SJSA1 (cell line): ENCODE measurements at places on chromosomes 2 and 18. TPM values are rescaled to one million over a fixed set of nuclear protein-coding genes. Genes with fewer than 3 reads are reported as not detected.

The MALL gene
- not detected in 2 replicates for total RNA-seq

The AQP12A gene
- not detected in 2 replicates for total RNA-seq

DNA sequence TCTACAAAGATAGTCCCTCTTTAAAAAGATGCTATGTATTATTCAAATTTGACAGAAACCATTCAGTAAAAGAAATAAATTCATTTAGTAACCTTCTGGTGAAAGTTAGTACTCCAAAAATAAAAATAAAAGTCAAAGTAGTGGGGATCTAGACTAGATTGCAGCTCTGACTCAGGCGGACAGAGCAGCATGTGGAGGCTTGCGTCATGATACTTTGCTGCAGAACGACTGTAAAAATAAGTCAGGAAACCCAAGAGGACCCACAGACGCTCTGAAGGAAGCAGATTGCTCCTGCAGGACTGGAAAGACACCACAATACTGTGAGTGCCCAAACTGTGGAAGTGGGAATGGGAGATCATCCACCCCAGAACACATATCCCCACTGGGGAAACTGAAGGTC is 301.9 kb downstream of the RIT2 start:
- no peak for DNase-seq
- no peak overlapping the region for H3K4me3 ChIP-seq
- no peaks in the 10 kb centered on the region for H3K4me1 ChIP-seq
- peaks cover 4% of the 10 kb centered on the region; the same call in 1 of the 2 replicates for H3K27me3 ChIP-seq
- H3K27ac ChIP-seq, result no peak overlapping the region

DNA sequence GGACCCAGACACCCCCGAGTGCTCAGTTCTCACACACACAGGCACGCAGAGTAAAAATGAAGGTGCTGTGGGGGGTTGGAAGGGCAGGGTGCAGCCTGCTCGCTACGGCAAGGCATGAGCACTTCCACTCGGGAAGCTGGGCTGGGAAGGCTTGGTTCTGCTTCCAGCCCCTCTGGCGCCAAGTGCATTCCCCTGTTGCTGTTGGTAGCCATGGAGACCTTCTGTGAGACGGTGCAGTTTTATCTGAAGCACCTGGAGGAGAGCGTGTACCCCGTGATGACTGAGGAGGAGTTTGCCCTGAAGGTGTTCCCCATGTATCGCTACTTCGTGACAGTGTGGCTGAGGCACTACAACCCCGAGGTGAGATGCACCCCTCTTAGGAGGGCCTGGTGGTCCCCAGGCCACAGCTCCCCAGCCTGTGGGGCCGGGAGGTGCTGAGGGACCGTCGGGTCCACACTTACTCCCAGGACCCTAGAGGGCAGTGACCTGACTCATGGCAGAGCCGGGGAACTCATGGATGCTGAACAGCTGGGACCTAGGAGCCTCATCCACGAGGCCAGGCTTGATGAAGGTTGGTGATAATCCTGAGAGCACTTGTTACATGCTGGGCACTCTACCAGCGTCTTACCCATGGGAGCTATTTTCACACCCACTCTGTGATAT is 15.5 kb downstream of the MROH2A start:
- no peak overlapping the region for H3K4me3 ChIP-seq
- no peaks in the 10 kb centered on the region for H3K27me3 ChIP-seq
- no peaks in the 10 kb centered on the region for H3K36me3 ChIP-seq
- DNase-seq, result no peak
- H3K4me1 ChIP-seq, result no peaks in the 10 kb centered on the region
- H3K27ac ChIP-seq, result no peak overlapping the region

DNA sequence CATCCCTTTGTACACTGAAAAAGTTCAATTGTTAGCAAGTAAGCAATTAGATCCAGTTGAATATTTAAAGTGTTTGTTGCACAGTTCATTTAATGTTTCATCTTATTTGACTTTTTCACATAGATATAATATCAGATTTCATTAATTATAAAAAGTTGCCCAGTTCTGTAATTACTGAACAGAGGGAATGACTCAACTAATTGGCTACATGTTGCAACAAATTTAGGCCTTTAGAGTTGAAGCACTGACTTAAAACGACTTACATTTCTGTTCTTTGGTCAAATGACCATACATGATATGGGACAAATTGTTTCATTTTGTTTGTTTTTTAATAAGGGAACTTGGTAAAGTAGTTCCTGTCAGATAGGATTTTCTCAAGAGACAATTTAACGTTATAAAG is 68.5 kb upstream of the FAM117B start:
- no peaks in the 10 kb centered on the region for H3K27me3 ChIP-seq
- no peak for DNase-seq
- H3K27ac ChIP-seq, result no peak overlapping the region
- H3K36me3 ChIP-seq, result 0 out of 2 replicates have a peak, but pooled peaks cover 4% of the 10 kb centered on the region
- no peaks in the 10 kb centered on the region for H3K4me1 ChIP-seq
- H3K4me3 ChIP-seq, result no peak overlapping the region

DNA sequence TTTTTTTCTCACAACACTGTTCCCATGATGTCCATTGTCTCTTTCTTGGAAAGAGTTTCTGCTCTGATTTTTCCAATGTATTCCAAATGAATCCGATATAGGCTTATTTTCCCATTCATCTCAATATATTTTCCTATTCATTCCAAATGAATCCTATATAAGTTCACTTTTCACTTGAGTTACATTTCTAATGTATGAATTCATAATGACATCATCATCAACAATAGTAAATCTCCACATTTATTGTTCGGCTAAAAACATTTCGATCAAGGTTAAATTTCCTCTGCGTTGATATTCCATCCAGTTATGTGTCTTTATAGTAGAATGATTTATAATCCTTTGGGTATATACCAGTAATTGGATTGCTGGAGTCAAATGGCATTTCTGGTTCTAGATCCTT is 76.7 kb upstream of the SLC8A1 start:
- H3K27me3 ChIP-seq, result no peaks in the 10 kb centered on the region
- no peak overlapping the region for H3K27ac ChIP-seq
- H3K4me1 ChIP-seq, result no peaks in the 10 kb centered on the region
- no peak for DNase-seq
- no peaks in the 10 kb centered on the region for H3K36me3 ChIP-seq

DNA sequence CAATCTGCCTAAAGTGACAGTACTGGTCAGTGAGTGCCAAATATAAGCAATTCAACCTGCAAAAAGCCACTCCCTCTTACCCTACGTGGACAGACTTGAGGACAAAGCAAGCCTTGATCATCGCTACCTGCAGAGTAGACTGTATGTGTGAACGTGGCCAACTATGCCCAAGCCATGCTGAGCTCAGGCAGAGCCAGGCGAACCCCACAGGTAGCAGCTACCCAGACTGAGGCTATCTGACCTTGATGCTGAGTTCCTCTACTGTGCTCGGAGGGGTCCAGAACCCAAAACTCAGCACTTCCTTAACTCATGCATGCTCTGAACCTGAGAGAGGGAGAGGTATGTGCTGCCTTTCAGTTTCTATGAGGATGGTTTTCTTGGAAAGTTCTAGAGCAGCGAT is 63.5 kb upstream of the TMEM200C start:
- H3K4me1 ChIP-seq, result peaks cover 37% of the 10 kb centered on the region
- no peaks in the 10 kb centered on the region for H3K27me3 ChIP-seq
- no peak for DNase-seq

DNA sequence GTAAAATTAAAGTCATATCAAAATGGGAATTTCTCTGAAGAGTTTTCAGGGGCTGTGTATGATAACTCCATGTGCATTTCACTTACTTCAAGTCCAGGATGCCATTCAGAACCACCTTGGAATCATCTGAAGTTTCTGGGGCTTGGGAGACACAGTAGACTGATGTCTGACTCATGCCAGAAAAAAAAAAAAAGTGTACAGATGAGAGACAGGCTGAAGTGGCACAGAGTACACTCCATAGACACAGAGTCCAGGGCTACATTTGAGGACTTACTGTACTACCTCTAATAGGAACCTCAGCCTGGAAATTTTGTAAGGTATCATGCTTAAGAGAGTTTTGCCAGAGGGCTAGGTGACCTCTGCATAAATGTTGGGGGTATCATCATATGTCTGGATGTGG is 92.0 kb downstream of the SS18 start:
- no peaks in the 10 kb centered on the region; the same call in 1 of the 2 replicates for H3K27me3 ChIP-seq
- DNase-seq, result no peak
- no peak overlapping the region for H3K4me3 ChIP-seq
- no peaks in the 10 kb centered on the region for H3K36me3 ChIP-seq

DNA sequence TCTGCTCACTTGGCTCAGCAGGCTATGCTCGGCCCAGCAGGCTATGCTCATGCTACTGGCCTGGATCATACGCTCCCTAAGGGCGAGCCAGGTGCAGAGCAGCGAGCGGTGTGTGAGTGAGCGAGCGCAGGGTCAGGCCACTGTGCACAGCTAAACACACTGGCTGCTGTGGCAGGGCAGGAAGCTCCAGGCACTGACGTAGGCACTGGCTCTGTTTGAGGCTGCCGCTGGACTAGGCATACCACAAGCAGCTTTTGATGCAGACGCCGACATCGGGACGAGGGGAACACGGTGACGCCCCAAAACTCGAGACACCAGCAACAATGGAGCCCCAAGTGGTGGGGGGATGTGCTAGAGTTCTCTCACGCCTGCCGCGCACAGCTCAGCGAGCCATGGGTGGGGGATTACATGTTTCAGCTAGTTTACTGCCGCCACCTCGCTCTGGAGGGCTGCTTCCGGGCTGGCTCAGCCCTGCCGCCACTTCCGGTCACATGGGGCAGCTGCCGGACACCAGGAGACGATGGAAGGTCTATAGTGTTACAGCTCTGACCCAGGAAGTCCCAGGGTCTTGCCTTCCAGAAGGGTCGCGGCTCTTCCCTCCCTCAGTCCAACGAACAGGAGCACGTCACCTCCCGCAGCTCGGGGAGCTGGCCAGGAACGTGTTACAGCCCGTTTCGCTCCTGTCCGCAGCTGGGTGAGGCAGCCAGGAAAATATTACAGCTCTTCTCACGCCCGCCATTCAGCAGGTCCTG is 1176.9 kb upstream of the LRRTM1 start:
- no peak overlapping the region for H3K27ac ChIP-seq
- DNase-seq, result no peak
- H3K4me3 ChIP-seq, result no peak overlapping the region
- no peaks in the 10 kb centered on the region for H3K27me3 ChIP-seq
- H3K36me3 ChIP-seq, result no peaks in the 10 kb centered on the region
- no peaks in the 10 kb centered on the region for H3K4me1 ChIP-seq

- H3K36me3 ChIP-seq, result peaks cover 11% of the 10 kb centered on the region
- H3K4me1 ChIP-seq, result peaks cover 14% of the 10 kb centered on the region
- no peak for DNase-seq
- no peaks in the 10 kb centered on the region for H3K27me3 ChIP-seq
Observed at GRCh38 chr2:197079414-197079813, 152.9 kb upstream of the PGAP1 start.

DNA sequence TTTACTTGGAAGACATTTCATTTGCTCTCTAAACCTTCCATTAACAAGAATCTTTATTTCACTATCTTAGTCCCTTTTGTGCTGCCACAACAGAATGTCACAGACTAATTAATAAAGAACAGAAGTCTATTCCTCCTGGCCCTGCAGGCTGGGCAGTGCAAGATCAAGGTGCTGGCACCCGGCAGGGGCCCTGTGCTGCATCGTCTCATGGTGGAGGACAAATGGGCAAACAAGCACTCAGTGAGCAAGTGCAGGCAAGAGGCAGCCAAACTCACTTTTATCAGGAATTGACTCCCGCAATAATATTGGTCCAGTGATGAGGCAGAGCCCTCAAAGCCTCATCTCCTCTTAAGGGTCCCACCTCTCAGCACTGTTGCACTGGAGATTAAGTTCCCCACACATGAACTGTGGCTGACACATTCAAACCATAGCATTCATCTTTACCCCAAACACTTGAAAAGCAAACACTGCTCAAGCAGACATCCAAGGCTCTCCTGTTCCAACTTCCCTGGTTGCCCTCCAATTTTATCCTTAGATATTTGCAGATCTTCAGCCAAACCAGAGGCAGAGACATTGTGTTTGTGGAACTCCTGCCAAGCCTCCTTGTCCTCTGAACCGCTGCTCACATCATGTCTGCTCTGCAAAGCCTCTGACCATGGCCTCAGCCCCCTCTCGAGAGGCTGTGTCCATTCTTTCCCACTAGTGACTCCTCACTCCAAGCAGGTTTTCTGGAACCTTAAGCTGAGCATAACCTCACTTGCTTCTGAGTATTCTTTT is 404.4 kb upstream of the SOX11 start:
- no peaks in the 10 kb centered on the region for H3K4me1 ChIP-seq
- no peak overlapping the region for H3K27ac ChIP-seq
- no peak for DNase-seq
- no peaks in the 10 kb centered on the region for H3K36me3 ChIP-seq
- H3K4me3 ChIP-seq, result no peak overlapping the region
- H3K27me3 ChIP-seq, result no peaks in the 10 kb centered on the region

DNA sequence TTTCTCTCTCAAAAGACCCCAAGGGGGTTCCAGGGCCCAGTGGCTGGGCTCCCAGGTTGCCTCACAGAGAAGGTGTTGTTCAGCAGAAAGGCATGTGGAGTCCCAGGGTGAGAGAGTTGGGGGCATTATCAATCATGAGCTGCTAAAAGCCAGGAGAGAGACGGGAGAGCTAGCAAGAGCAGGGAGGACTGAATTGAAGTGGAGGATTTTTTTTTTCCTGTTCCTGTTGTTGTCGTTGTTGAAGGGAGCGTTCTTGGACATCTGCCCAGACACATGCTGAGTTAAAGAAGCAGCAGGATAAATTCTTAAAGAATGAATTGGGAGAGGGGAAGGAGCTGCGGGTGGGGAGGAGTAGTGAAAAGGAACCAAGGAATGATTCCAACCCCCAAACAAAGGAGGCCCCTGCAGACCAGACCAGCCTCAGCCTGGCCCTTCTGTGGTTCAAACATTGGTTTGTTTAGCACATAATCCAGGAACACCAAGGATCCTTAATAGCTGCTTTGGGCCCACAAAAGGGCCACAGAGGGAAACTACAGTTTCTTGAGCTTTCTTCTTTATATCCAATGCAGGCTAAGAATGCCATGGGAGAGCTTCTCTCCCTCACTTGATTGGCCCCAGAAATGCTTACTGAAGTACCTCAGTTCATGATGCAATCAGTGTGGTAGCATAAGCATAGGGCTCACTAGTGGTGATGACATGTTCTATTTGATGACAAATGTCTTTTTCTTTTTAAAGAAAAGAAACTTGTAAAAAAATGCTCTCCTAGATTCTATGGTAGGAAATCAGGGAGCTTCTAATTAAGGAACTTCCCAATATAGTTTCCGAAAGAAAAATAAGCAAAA is 146.0 kb downstream of the SETBP1 start:
- H3K4me1 ChIP-seq, result peaks cover 86% of the 10 kb centered on the region
- H3K27ac ChIP-seq, result peak overlapping the region; percentile 49
- no peak overlapping the region for H3K4me3 ChIP-seq
- no peaks in the 10 kb centered on the region for H3K36me3 ChIP-seq
- peak; percentile 92 for DNase-seq

- no peaks in the 10 kb centered on the region; the same call in 1 of the 2 replicates for H3K4me1 ChIP-seq
- H3K27me3 ChIP-seq, result no peaks in the 10 kb centered on the region
- H3K4me3 ChIP-seq, result no peak overlapping the region
- no peaks in the 10 kb centered on the region for H3K36me3 ChIP-seq
Observed at GRCh38 chr2:226124548-226125011, 675.0 kb downstream of the IRS1 start.
